ENCODE measurements at places on chromosomes 11 and 22. TPM values are rescaled to one million over a fixed set of nuclear protein-coding genes. Genes with fewer than 3 reads are reported as not detected.

The PYGM gene
- 1.1 TPM for polyA plus RNA-seq

The MAJIN gene
- not detected for polyA plus RNA-seq

The ASCL2 gene
- polyA plus RNA-seq = 16.4 TPM

The NRXN2 gene
- polyA plus RNA-seq = 0.45 TPM

The TRAF6 gene
- 5.4 TPM for polyA plus RNA-seq

The CD6 gene
- 1.8 TPM for polyA plus RNA-seq

The NAGA gene
- polyA plus RNA-seq = 36.8 TPM

The ZNRF3 gene
- polyA plus RNA-seq = 0.22 TPM

The OR4X1 gene
- polyA plus RNA-seq = not detected

The HNRNPUL2 gene
- 38.6 TPM for polyA plus RNA-seq
